ENCODE measurements at places on chromosomes 7 and 10.

- no peak for DNase-seq
These were observed 161.0 kb upstream of the POT1 start for GRCh38 chr7:125090596-125090995.

GRCh38 chr10:131006458-131007256 is 304.9 kb downstream of the TCERG1L start:
- no peak for DNase-seq

GRCh38 chr7:27199849-27200760 is at the start of gene HOXA13:
HOXA13 (minus strand) TSS chr7:27200091; CDS start chr7:27200077, 14 bp downstream.
- no peak for DNase-seq

DNA sequence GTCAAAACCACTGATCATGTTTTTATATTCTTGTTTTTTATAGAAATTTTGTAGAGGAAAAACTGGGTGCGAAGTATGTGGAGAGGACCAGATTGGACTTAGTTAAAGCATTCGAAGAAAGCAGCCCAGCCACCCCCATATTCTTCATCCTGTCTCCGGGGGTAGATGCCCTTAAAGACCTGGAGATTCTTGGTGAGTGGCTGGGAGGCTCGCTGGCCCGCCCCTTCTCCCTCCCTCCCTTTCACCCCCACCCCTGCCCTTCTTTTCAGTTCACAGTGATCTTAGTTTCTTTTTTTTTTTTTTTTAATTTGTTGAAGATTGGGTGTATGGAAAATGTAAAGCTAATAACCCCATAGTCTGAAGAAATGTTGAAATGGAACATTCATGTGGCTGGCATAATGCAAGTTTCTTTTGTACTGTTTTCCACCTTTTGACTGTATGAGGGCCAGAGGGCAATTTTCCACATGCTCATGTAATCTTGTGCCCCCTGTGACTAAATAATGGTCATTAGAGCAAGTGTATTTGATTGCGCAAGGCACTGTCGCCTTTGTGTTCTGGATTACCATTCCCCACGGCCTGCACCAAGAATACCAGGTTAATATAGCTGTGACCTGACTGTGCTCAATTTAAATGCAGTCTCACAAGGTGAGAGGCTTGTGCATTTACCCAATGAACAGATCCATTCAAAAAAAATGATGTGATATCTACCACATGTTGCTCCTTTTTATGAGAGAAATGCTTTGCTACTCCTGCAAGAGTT is 77.7 kb downstream of the CDCA7L start:
- DNase-seq = no peak

DNA sequence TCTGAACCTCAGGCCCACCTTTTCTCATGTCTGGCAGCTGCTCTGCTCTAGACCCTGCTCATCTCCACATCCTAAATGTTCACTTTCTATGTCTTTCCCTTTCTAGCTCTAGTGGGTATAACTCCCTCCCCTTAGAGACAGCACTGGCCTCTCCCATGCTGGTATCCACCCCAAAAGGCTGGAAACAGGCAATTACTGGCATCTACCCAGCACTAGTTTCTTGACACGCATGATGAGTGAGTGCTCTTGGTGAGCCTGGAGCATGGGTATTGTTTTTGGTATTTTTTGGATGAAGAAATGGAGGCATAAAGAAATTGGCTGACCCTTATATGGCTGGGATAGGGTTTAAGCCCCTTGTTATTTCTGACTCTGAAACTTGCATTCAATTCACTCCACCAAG is 156.0 kb downstream of the EGFR start:
- no peak for DNase-seq

Measured in fibroblast of the conjunctiva (primary cell).